ENCODE measurements at places on chromosomes 7 and 10.
A peak's percentile ranks its signal among the peaks of the same experiment; 100 is the strongest.

- DNase-seq: no peak
These were observed 33.2 kb downstream of the TMEM120A start for GRCh38 chr7:75961218-75961617.

GRCh38 chr10:121526135-121526790 is 72.0 kb downstream of the FGFR2 start:
- DNase-seq: no peak

GRCh38 chr10:74900297-74900696 is 73.9 kb downstream of the KAT6B start:
- DNase-seq: no peak

DNA sequence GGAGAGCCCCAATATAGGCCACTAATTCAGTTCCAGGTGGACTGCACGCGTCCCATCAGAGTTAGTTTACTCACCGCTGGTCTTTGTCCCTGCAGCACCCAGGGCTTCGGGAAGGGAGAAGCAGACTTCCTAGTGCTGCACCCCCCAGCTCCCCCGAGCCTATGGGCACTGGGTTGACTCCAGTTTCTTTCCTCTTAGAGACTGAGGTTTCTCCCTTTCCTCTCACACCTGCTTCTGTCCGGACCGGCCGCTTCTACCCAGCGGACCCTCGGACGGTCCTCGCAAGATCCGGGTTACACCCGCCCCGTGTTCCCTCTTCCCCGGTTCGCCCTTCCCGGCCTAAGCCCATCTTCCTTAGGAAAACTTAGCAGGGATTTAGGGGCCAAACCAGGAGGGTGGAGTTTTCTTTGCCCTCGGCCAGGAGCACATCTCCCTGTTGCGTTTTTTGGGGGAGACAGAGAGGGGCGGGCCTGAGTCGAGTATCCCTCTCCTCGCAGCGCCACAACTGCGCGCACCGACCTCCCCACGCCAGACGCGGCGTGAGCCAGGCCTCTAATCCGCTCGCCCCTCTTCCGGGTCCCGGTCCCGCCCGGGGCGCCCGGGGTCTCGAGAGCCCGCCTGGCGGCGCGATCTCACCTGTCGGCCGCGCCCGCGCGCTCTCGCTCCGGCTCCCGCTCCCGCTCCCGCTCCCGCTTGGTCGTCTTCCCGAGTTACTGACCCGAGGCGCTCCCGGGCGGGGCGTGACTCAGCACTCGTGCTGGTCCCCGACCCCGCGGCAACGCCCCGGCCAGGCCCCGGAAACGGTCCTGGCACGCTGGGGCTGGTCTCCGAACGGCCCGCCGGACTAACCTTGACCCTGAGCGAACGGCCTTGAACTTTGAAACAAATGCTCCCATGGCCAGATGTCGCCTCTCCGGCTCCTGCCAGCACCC is at the start of gene AIFM2:
Gene AIFM2 (minus strand): TSS at position 728 of the 932 bp plus-strand sequence. CDS start 8,741 bp downstream, outside the sequence.
- no peak for DNase-seq

- no peak for DNase-seq
These were observed 18.0 kb downstream of the FAM204A start for GRCh38 chr10:118324140-118324539.

DNA sequence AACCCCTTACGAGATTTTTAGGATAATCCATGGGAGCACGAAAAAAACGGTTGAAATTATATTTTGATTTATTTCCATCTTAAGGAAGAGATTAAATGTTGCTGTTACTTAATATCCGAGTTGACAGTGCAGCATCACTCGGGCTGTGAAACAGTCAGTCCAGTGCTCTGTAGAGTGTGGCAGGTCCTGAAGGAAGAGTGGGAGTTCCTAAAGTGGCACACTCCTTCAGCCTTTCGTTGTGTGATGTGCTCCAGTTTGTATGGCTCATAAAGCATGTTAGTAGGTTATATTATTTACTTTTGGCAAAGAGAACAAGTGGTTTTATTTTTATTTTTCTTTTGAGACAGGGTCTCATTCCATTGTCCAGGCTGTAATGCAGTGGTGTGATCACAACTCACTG is 358.3 kb downstream of the AUTS2 start:
- no peak for DNase-seq

GRCh38 chr10:69749178-69750010 is 52.3 kb upstream of the COL13A1 start:
- DNase-seq: no peak

DNA sequence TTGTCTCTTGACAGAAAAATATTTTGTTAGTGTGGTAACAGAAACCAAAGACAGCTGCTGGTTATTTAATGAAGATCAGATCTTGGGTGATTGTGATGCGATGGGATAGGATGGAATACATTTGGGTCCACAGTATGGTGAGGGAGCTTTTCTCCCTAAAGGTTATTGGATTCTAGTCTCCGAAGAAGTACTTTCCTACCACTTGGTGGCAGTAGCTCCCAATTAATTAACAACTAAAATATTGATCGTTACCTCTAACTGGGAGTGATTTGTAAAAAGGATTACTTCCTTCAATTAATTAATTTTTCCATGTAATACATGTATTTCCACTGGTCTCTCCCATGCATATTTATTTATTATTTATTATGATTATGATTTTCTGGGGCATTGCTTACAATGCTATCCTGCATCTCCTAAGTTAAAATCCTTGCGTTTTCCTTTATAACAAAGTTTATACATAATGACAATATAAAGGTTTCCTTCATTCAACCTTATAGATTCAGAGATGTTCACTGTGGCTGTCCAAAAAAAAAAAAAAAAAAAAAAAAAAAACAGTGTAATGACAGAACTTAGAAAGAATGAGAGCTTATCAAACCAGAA is 25.6 kb downstream of the TMEM196 start:
- peak; percentile 45 for DNase-seq

DNA sequence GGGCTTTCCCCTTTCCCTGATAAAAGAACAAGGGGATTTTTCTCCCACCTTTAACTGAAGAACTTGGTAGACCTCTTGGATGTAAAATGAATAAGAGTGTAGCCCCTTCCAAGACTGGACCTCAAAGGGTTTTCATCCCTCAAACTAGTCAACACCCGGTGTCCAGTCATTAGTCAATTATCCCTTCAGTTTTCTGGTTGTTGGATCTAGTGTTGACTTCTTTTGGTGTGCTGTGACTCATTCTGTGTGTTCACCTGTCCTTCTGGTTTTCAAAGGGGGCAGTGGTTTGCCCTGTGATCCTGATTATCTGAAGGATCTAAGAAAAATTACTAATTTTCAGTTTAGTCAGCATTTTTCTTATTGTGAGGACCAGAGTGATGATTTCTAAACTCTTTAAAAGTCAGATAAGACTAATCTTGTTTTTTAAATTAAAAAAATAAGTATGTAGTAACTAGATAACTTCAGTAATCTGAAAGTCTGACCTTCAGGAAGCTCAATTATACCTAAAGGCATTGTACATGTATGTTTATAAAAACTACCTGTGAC is 583.5 kb downstream of the CNTNAP2 start:
- DNase-seq: no peak

- no peak for DNase-seq
These were observed 8.9 kb upstream of the CH25H start for GRCh38 chr10:89216056-89216455.

DNA sequence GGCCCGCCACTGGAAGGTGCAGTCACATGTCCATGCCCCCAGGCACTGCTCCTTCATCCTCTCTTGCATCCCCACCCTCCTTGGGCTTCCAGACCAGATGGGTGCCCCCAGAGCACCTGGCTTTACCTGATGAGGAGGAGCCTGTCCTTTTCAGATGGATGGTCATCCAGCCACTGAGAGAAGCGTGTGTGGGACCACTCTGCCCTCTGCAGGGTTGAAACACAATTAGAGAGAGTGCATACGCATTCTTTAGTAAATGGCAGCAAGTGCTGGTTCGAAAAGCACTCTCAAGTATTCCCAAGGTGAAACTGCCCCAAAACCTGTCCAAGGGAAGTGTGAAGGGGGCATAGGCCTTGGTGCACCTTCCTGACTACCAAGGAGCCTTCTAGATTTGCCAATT is 41.6 kb downstream of the HBP1 start:
- no peak for DNase-seq

- no peak for DNase-seq
These were observed 6.9 kb downstream of the KPNA7 start for GRCh38 chr7:99201027-99201426.

DNA sequence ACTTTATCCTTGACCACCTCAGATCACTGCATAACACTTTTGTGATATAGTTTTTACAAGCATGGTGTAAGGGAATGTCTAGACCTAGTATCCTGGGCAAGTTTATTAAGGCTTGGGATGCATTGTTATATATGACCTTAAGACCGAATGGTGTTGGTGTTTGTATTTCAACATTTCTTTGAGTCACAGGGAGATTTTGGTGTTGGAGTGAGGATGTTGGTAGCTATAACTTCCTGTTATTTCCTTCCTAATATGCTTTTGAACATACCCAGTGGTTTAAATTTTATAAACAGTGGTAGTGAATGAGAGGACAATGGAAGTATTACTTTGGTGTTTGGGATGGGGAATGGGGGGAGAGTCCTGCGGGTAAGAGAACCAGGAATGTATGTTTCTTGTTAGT is 2.6 kb downstream of the EXOC4 start:
- DNase-seq: peak; percentile 60

GRCh38 chr7:139995017-139995915 is 67.5 kb downstream of the PARP12 start:
- no peak for DNase-seq

GRCh38 chr7:102454468-102454867 is 10.2 kb downstream of the ALKBH4 start:
- DNase-seq: no peak
